ENCODE measurements at places on chromosomes 1 and 21.

GRCh38 chr1:212928323-212929291, 21.7 kb upstream of the VASH2 start:
- peak; percentile 35 for DNase-seq

- no peak for DNase-seq
Measured at GRCh38 chr1:238621405-238621804, 730.7 kb upstream of the ZP4 start.

DNA sequence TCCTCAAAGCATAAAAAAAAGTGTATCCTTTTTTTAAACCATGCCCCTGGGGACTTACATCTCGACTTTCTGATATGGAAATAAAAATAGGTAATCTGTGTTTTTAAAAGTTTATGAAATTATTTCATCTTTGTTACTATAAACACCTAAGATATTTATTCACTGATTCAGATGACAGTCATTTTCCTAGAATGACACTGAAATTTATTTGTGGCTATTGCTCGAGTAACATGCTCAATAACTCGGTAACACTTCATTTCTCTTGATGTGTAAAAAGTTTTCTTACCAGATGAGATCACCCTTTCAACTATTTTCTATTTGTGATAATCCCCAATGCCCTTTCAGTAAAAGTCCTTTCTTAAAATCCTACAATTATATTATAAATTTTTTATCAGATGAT, 495.8 kb downstream of the TTLL7 start:
- no peak for DNase-seq

DNA sequence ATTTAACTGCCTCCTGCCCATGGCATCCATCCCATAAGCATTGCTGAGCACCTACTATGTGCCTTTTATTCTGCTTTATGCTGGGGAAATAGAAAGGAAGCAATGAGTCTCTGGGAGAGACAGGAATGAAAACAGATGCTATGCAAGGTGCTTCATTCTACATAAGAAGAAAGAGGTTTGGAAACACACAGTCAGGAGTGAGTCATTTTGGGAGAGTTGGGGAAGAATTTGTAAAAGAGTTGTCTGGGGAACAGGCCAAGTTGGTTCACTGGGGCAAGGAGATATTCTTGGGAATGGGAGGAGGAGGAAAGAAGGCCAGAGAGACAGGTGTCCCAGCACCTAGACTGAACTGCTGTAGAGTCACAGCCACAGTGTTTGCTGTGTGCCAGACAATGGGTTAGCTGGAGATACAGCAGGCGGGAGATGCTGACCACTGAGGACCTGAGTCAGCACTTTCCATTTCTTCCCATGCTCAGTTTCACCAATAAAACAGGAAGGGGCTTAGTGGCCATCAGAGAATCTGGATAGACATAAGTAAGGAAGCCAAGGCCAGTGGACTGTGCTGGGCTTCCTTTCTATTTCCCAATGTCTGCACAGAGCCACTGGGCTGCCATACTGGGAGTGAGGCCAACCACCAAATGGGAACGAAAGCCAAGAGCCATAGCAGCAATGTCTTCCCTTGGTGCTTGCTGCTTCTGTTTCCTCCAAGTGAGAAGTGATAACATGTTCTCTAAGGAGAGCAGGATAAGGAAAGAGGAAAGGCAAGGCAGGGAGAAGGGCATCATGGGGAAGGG, 187.7 kb upstream of the USP24 start:
- peak; percentile 59 for DNase-seq

DNA sequence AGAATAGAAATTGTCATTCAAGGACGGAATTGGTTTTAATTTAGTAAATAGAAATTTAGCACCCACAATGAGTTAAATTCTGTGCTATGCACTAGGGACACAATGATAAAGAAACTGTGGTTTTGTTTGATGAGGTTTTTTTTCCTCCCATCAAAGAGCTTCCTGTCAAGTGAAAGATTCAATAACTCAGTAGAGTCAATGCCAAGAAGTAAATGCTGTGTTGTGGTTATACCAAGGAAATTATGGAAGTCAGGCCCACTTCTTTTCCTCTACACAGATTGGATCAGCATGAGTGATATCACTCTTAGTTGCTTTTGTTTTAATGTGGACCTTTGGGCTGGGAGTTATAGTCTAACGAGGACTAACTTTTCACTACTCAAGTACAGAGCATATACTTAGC, 1269.6 kb upstream of the ADGRL2 start:
- DNase-seq, result no peak

- no peak for DNase-seq
Measured at GRCh38 chr1:54595956-54596498, 27.3 kb downstream of the FAM151A start.

DNA sequence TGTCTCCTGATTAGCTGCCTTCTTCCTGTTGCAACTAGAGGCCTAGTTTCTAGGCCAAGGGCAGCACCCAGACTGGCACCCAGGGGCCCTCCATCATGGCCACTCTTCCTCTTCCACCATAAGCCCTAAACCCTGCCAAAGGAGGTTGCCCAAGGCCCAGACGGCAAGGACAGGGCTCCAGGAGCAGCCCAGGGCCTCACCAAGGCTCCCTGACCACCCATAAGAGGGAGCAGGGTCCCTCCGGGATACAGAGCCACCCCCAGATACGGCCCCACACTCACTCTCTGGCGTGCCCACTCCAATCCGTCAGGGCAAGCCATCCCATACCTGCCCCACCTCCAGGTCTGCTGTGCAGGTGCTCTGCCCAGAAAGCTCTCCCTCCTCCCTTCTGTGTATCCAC, 79.9 kb downstream of the ITPKB start:
- DNase-seq, result no peak

DNA sequence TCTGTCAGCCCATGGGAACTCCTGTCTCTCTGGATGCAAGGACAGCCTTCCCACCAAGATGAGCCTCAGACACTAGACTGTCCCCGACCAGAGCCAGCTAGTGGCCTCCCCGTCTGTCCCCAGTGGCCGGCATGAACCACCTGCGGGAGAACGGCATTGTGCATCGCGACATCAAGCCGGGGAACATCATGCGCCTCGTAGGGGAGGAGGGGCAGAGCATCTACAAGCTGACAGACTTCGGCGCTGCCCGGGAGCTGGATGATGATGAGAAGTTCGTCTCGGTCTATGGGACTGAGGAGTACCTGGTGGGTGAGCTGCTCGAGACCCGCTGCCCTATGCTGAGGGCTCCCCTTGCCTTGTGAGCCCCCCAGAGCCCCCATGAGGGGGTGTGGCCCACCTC, 5.8 kb downstream of the IKBKE start:
- DNase-seq, result no peak

DNA sequence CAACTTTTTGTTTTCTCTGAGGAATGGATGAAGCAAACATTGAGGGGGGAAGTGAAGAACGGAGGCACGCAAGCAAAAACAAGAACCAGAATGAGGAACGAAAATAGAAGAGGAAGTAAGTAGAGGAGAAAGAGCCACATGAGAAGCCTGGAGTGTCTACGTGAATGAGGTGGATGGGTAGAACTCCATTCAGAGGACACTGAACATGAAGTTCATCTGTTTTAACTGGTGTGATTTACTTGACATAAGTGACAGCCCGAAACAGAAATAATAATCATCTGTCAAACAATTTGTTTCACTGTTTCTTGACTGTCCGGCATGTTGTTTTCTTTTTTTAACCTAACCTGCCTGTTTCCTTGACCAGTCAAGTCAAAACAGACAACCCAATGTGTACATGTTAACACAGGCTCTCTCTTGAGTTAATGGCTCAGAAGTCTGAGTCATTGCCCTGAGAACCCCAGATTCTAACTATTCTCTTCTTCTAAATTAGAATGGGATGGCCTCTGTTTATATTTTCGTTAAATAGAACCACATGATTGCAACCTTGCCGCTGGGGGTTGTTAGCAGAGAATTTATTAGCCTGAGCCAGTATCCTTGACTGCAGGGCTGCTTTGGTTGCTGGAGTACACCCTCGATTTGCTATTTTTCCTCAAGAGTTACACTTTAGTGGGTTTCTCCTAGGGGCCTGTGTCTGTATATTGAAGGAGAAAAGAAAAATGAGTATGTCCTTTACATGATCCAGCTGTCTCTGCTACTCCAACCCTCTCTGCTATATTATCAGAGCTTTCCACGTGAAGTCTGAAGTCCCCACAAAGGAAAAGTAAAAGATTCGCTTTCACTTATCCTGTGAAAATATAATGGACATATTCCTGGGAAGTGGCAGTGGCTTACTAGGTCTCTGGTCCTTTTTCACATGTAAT, 151.7 kb downstream of the ZC3H11B start:
- peak; percentile 12 for DNase-seq

- peak; percentile 48 for DNase-seq
Measured at GRCh38 chr1:50605186-50605875, 182.1 kb upstream of the DMRTA2 start.

- peak; percentile 27 for DNase-seq
Measured at GRCh38 chr1:210647406-210648333, 319.0 kb downstream of the HHAT start.

- DNase-seq, result no peak
Measured at GRCh38 chr1:167490765-167491164, 27.6 kb downstream of the CD247 start.

DNA sequence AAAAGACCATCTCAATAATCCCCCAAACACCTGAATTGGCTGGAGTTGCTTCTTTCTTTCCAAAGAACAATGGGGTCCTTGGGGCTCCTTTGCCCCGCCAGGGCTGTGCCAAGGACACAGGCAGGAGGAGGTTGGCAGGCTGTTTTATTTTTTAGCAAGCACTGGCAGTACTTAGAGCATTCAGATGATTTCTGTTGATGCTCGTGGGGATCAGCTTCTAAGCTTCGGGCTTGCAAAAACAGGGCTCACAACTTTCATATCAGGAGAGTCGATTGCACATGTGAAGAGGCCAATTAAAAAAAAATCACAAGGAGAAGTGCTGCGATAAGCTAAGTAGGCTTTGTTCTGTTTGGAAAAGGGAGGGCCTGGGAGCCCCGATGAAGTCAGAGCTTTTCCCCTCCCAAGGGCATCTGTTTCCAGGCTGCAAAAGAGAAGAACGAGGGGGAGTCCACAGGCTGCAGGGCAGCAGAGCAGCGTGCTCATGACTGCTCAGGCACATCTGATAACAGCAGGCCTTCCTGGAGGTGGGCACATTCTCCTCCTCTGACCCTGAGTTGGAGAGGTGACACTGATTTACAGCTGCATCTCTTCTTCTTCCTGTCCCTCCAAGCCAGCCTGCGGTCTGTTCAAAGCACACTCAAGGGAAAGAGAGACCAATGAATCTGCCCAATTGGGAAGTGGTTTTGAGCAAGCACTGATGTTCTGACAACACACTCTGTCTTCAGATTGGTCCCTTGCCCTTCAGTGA, 27.3 kb upstream of the BCAR3 start:
- DNase-seq, result no peak

DNA sequence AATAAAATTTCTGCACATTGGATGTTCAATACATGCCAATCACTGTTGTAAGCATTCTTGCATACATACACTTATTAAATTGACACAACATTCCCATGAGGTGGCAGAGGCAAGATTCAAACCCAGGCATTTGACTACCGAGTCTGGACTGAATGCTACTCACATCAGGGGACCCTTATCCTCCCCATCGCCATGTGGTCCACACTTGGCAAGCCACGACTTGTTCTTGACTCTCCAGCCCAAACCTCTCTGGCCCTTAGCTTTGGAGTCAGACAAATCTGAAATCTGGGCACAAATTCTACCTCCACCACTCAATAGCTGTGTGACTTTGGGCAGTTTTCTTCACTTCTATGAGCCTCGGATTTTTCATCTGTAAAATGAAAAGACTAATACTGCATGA, 57.1 kb downstream of the NMNAT2 start:
- no peak for DNase-seq

- DNase-seq, result peak; percentile 71
Measured at GRCh38 chr1:31762726-31763670, 1.1 kb downstream of the ADGRB2 start.

DNA sequence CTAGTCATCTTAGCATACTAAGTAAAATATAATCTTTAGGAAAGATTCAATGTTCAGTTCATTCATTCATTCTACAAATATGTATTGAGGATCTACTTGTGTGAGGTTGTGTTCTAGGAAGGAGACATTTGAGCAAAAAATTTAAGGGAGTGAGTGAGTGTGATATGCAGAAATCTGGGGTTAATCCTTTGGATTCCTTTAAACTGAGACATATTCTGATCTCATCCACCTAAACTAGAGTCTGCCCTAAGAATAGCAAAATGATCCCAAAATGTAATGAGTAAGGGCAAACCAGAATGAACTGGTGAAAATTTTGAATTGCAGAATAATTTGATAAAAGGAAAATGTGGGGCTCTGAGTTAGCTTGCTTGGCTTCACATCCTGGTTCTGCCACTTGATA, 8.6 kb downstream of the UBE2U start:
- DNase-seq, result peak; percentile 55

GRCh38 chr1:200473698-200474371, 64.0 kb upstream of the ZNF281 start:
- DNase-seq, result no peak

GRCh38 chr1:169511316-169512005, 25.7 kb upstream of the SLC19A2 start:
- DNase-seq, result peak; percentile 87

DNA sequence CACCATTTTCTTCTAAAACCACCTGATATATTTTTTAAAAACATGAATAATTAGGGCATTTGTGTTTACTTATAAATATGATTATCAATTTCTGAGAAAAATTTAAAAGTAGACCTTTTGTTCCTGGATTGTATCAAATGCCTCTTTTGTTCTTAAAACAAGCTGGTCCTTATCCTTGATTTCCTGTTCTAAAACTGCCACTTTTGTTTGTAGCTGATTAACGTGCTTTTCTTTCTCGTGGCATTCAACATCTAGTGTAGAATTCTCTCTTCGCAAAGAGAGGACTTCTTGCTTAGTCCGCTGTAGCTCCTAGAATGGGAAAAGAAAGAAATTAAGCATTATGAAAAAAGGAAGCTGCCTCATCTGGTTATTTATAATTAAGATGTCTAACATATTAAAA, 25.0 kb downstream of the SASS6 start:
- DNase-seq, result no peak

DNA sequence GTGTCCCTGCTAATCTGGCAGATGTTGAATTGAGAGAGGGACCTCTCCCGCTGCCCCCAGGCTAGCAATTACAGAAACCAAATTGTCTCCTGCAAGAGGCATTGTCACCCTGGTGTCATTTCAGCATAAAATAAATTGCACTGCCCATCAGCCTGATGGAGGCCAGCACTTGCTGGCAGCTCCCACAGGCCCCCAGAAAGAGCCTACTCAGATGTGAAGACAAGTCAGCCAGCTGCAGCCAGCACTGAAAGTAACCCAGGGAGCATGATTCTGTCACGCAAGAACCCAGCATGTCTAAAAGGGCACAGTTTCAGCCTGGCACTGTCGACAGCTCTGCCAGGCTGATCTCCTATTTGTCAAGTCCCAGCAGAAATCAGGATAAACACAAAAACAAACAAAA, 110.3 kb upstream of the CTTNBP2NL start:
- DNase-seq, result no peak

- peak; percentile 79 for DNase-seq
Measured at GRCh38 chr1:233081735-233082134, 131.3 kb downstream of the NTPCR start.

- DNase-seq, result peak; percentile 47
Measured at GRCh38 chr1:176119549-176119948, 87.5 kb downstream of the COP1 start.

All from ELR (cell line).